Uterus (tissue), 4 donors: ENCODE measurements at places on chromosomes 6 and 20.

- DNase-seq, result no peak
Measured at GRCh38 chr20:2542361-2542760, 6.0 kb downstream of the TMC2 start.

DNA sequence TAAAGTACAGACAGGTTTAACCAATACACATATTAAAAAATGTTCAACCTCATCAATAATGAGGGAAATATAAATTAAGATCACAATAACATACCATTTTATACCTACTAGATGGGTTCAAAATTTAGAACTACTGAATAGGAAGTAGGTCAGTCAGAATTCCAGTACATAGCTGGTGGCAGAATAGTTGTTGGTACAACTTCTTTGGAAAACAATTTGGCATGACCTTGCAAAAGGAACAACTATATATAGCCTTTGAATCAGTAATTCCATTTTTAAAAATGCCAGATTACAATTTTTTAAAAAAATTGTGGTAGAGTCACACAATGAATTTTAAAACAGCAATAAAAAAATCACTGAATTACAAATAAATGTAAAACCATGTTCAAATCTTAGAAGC, 165.6 kb downstream of the CDK19 start:
- no peak for DNase-seq

- DNase-seq, result no peak
Measured at GRCh38 chr6:6604566-6604965, 16.0 kb downstream of the LY86 start.

GRCh38 chr6:142242269-142242668, 59.5 kb upstream of the ADGRG6 start:
- no peak for DNase-seq

DNA sequence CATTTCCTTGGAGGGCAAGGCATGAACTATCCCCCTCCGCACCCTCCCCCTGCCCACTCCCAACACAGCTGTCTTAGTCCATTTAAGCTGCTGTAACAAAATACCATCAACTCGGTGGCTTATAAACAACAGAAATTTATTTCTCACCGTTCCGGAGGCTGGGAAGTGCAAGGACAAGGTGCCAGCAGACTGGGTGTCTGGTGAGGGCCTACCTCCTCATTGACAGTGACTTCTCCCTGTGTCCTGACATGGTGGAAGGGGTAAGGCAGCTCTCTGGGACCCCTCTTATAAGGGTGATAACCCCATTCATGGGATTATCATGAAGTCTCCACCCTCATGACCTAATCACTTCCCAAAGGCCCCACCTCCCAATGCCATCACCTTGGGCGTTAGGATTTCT, 114.3 kb upstream of the MAFB start:
- no peak for DNase-seq

- no peak for DNase-seq
Measured at GRCh38 chr6:12026120-12026519, 14.0 kb downstream of the HIVEP1 start.

GRCh38 chr6:72746276-72746675, 124.4 kb downstream of the KCNQ5 start:
- no peak for DNase-seq

- DNase-seq, result no peak
Measured at GRCh38 chr20:51389543-51390264, 152.8 kb downstream of the NFATC2 start.

- DNase-seq, result no peak
Measured at GRCh38 chr6:98546376-98546775, 288.0 kb upstream of the POU3F2 start.

DNA sequence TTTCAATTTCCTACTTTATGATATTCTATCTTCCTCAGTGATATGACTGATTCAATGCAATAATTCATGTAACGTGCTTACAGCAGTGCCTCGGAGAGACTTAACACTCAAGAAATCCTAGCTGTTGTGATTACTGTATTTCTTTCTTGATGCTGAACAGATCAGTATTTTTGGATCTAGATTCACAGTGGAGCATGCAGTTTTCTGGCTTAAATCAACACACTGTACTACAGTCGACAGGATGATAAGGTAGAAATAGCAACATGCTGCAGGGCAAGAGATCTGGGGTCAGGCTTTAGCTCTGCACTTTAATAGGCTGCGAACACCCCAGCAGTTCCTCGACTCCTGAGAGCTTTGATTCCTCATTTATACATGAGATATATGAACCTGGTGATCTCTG, 161.0 kb downstream of the AIG1 start:
- DNase-seq, result no peak

DNA sequence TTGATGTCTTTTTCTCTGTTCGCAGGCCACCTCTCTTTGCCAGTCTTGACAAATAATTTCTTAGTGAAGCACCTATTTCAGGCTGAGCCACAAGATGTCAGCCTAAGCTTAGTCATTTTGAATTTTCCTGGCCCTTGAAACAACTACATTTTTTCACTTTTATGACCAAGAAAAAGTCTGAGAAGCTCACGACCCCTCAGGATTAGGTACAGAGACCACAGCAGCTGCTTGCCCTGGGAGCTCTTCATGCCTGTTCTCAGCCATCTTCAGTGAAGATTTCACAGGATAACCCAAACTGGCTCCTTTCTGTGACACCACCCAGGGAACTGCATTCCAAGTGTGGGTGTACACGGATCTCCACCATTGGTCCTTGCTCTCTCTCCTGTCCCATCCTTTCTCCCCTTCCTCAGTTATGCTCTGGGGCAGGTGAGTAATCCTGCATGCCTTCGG, 38.4 kb upstream of the SPTLC3 start:
- DNase-seq, result no peak

- no peak for DNase-seq
Measured at GRCh38 chr6:124339610-124340334, 536.1 kb downstream of the NKAIN2 start.

GRCh38 chr6:34465531-34466241, at the start of gene PACSIN1:
Gene PACSIN1 (plus strand): TSS chr6:34466076. CDS start chr6:34526306, 60,230 bp downstream.
- DNase-seq, result no peak

- DNase-seq, result no peak
Measured at GRCh38 chr20:23823621-23824324, 2.8 kb downstream of the CST2 start.

DNA sequence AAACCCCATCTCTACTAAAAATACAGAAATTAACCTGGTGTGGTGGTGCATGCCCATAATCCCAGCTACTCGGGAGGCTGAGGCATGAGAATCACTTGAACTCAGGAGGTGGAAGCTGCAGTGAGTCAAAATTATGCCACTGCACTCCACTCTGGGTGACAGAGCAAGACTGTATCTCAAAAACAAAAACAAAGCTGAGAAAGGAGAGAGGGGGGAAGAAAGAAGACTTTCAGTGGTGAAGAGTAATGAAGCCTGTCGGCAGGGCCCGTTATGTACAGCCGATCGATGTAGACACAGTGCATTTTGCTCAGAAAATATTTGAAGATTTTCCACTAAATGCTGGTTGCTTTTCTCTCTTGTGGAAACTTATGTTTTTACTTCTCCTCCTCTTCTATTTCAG, 13.8 kb downstream of the VAPB start:
- DNase-seq, result no peak

DNA sequence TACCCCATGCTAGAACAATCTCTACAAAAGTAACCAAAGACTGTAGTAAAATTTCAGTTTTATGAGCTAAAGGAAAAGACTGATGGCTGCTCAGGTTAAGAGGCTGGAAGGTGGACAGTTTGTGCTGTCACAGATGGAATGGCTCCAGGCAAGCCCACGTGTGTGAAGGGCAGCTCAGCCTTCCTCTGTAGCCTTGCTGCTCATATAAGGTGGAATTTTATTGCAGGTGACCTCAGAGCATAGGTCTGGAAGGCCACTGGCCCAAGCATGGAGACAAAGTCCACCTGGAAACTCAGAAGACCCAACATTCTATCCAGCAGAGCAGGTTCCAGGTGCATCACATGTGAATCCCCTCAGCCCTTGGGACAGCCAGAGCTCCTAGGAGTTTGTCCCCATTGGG, 53.6 kb downstream of the KAT14 start:
- DNase-seq, result no peak

GRCh38 chr6:93176070-93176469, 243.3 kb downstream of the EPHA7 start:
- no peak for DNase-seq
